ENCODE measurements at places on chromosomes 2 and 18.

DNA sequence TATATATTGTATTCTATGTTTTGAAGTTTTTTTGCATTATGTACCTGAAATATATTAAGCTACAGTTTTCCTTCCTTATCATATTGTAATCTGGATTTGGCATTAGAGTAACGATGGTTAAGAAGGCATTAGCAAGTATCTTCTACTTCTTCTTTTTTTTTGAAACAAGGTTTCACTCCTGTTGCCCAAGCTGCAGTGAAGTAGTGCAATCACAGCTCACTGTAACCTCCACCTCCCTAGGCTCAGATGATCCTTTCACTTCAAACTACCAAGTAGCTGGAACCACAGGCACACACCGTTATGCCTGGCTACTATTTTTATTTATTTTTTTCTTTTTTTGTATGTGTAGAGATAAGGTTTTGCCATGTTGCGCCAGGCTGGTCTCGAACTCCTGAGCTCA, 201.1 kb downstream of the ZNF804A start:
- no peak for DNase-seq

DNA sequence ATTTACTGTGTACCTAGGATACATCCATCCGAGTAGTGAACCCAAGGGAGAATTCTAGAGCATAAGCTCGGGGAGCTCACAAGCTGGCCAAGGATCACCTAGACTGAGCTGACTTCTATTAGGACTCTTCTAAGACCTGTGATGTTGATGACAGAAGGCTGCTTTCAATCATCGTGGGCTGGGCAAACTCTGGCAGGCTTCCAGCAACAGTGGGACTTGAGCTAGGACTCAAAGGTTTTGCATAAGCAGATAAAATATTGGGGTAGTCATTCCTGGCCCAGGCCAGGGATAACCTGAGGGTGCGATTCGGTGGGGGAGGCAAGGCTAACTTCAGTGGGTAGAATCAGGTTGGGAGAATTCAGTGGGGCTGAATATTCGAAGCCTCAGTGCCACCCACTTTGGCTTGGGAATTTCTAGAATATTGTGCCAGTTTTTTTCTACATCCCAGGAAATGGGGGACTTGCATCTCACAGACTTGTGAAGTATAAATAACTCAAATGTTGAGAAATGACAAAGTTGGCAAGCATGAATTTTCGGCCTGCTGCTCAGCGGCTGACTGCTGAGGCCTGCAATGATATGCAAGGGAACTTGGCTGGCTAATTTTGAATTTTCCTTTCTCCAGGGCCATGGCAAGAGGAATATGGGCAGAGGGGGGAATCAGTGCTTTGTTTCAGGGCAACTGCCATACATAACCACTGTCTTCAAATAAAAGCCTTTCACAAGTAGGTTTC, 274.3 kb downstream of the PRKCE start:
- DNase-seq: no peak

DNA sequence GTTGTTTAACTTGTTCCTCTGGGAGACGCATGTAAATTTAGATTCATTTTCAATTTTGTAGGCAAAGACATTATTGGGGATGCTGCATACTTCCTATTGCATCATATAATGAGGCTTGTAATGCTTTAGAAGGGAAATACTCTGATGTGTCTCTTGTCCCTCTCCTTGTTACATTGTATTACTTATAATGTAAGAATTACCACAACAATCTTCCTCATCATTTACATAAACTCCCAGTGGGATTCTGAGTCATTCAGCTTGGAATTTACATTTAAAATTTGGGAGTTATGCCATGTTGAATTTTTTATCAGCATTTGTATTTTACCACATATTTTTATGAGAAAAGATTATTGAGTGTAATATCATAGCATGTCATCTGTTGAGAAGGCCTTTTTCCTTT, 963.4 kb upstream of the NRXN1 start:
- no peak for DNase-seq

DNA sequence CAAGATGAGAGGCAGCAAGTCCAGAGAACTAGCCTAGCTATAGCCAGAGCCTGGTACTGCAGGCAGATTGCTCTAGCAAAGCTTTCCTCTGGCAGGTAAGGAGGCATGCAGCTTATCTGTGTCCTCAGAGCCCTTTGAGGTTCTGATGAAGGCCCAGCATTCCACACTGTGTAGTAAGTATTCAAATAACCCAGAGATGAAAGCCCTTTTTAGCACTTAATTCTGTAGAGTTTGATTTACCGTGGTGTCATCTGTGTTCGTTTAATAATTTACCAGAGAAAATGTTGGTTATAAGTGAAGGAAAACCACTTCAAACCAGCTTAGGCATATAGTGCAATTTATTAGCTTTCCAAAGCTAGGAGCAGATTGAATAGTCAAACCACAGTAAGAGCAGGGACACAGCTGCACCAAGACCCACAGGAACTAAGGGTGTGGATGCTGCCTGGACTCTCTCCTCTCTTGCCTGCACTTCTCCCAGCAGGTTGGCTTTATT, 226.6 kb downstream of the BABAM2 start:
- no peak for DNase-seq

DNA sequence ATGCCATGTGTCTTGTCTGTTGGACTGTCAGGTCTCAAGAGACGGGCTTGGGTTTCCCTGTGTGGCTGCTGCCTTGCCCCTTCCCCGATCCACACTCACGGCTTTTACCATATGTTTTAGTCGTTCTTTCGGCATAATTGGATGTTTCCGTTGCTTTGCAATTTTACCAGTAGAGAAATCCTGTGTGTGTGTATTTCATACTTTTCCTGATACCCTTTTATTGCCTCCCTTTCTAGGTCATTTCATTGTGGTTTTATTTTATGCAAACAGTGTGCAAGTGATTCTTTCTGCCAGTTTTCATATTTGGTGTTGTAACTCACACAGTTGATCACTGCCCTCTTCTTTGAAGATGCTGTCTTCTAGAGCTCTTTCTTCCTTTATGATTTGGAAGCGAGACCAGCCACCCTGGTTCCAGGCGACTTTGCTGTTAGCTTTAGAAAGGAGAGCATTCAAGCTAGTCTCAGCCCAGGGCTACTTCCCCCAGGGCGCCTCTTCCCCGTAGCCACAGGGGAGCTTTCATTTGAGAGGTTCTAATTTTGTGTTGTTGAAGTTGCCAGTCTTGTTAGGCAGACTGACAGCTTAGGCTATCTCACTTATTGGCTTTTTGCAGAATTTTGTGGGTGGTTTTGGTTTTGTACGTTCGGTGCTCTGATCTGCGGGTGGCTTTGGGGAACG, 17.0 kb downstream of the SH3BP4 start:
- DNase-seq: no peak

DNA sequence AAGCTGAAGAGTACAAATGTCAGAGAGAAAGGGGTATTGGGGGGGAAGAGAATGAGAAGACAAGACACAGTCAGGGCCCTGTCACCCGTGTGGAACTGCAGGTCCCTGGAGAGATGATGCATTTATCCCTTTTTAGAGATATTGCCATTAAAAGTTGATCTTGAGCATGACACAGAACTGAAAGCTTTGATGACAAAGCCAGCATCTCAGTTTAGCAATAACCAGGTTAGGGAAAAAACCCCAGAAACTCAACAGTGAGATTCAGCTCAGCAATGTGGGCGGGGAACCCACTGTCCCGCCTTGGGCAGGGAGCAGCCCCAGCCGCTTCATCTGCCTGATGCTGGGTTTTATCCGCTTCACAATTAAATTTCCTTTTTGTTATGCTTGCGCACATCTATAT, 181.1 kb downstream of the NEDD4L start:
- no peak for DNase-seq

DNA sequence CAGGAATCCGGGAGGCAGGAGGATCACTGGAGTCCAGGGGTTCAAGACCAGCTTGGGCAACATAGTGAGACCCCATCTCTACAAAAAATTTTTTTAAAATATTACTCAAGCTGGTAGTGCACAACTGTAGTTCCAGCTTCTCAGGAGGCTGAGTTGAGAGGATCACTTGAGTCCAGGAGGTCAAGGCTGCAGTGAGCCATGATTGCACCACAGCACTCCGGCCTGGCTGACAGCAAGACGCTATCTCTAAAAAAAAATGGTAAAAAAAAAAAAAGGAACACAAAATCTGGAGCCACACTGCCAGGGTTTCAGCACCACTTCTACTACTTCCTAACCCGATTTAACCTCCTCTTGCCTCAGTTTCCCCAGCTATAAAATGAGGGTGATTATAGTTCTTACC, 57.0 kb downstream of the STEAP3 start:
- no peak for DNase-seq

DNA sequence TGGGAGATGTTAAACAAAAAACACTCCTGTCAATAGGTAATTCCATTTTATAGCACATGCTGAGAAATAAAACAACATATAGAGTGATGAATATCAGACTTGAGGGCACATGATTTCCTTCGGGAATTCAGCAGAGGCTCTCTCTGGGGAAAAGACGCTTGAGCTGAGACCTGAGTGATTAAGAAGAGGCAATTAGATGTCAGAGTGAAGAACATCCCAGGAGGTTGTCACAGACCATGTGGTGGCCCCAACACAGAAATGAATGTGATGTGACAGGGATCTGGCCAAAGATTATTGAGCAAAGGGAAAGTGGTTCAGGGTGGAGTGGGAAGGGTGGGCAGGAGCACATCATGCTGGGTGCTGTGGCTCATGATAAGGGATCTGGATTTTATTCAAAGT, 254.7 kb downstream of the RAD51AP2 start:
- no peak for DNase-seq

- DNase-seq: no peak
Observed at GRCh38 chr2:190462611-190463010, 54.5 kb downstream of the MFSD6 start.

GRCh38 chr2:8248623-8248957, 433.3 kb upstream of the ID2 start:
- DNase-seq: no peak

DNA sequence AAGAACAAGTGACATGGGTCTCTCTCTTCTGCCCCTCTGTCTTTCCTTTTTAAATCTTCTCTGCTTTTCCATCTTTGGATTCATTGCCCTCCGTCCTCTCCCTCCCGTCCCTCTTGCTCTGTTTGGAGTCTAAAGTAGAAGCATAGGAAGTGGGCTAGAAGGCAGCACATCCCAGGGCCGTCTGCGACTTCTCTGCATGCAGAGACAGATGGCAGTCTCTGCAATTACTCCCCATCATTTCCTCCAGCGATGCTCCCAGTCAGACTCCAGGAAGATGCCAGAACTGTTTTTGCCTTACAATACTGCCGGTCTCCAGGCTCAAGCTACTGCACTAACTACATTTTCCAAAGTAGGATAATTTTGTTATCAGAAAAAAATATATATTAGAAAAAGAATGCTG, 35.2 kb upstream of the LPIN2 start:
- no peak for DNase-seq

- no peak for DNase-seq
Observed at GRCh38 chr2:187586011-187586641, 31.9 kb upstream of the TFPI start.
